MCF 10A (cell line): ENCODE measurements at places on chromosomes 2 and 18. TPM values are rescaled to one million over a fixed set of nuclear protein-coding genes. Genes with fewer than 3 reads are reported as not detected.

Gene ARHGEF4
- total RNA-seq, result 52.0 and 59.3 TPM in 2 replicates

Gene AFF3
- 0.42 and 1.0 TPM in 2 replicates for total RNA-seq

Gene REG3A
- total RNA-seq, result not detected in 2 replicates

GRCh38 chr2:142724713-142725349, 152.6 kb upstream of the KYNU start:
- DNase-seq, result no peak

GRCh38 chr2:16184945-16185660, 244.8 kb downstream of the MYCN start:
- DNase-seq, result no peak

- DNase-seq, result no peak
Measured at GRCh38 chr2:153715218-153715850, 156.4 kb upstream of the GALNT13 start.

Gene KRTCAP3
- 4.1 and 6.9 TPM in 2 replicates for total RNA-seq

DNA sequence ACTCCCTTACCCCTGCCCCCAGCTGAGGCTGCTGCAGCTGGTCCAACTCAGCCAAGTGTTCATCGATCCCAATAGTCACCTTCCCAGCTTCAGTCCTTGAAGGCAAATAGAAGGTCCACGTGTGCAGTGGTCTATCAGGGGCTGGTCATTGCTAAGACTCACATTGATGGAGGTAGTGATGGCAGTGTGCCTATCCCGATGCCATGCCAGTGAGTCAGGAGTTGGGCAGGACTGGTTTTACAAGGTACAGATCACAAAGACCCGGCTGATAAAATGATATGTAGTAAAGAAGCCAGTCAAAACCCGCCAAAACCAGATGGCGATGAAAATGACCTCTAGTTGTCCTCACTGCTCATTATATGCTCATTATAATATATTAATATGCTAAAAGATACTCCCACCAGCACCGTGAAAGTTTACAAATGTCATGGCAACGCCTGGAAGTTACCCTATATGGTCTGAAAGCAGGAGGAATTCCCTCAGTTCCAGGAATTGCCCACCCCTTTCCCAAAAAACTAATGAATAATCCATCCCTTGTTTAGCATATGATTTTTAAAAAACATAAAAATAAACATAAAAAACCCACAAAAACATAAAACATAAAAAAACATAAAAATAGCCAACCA, 2.9 kb upstream of the C2orf80 start:
- no peak for DNase-seq

- DNase-seq, result no peak
Measured at GRCh38 chr18:7290077-7290476, 59.2 kb downstream of the LRRC30 start.

GRCh38 chr2:36701391-36701795, 4.9 kb downstream of the VIT start:
- DNase-seq, result peak; percentile 48

GRCh38 chr2:96867756-96868554, 1.9 kb downstream of the SEMA4C start:
- DNase-seq, result no peak

Gene SLC14A1
- total RNA-seq, result not detected in 2 replicates

Gene ITPRIPL1
- total RNA-seq, result not detected in 2 replicates

Gene GBX2
- not detected in 2 replicates for total RNA-seq

DNA sequence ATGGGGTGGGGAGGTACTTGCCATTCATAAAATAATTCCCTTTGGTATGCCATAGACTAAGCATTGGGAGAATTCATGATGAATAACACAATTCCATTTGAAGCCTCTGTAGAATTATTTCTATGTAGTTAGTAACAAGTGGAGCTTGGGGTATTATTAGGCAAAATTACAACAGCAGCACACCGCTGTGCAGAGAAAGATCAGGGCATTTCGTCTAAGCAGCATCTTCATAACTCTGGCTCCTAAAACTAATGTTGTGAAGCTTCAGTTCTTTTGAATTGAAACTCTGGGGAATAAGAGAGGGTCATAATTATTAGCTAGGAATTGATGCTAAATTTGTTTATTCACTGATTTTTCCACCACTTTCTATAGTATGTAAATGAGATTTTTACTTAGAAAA, 630.7 kb downstream of the DCC start:
- DNase-seq, result no peak

Gene PLGLB1
- total RNA-seq, result 0.74 and 0.84 TPM in 2 replicates

DNA sequence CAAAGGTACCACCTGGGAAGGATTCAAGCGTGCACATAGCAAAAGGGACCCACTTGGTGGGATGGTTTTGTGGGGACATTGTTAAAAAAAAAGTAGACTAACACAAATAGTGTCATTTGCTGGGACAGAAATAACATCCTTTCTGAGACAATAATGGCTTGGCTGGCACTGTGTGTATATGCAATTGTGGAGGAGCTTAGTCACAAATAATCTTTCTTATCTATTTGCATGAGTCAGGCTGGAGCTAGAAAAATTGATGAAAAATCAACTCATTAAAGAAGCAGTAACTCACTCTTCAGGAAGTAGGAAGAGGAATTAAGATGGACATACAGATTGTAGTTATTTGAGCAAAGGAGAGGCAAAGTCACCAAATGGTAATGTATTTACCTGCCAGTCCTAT, 29.5 kb upstream of the ITGB6 start:
- DNase-seq, result no peak

DNA sequence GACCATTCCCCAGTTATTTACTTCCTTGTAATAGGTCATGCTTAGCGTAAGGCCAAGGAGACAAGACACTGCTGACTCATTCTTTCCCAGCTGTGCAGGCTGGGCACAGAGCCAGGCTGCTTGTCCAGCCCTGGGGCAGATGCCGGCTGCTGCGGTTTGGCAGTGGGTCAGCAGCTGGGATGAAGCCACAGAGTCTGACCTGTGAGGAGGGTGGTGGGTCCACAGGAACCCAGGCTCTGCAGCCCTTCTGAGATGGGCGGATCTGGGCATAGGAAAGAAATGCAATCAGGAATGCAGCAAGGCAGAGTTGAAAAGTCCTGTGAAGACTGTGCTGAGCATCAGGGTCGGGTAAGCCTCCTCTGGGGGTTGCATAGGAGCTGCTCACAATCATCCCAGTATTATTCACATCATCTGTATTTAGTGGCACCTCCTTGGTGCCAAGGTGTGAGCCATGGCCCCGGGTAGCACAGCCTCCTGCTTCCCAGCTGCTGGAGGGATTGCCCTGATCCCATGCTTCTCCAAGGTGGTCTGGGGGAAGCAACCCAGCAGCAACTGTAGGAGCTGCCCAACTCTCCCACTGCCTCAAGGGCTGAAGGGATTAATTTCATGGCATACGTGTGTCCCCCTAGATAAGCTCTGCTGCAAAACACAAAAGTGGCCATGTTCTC, 139.0 kb downstream of the DDX1 start:
- peak; percentile 97 for DNase-seq

DNA sequence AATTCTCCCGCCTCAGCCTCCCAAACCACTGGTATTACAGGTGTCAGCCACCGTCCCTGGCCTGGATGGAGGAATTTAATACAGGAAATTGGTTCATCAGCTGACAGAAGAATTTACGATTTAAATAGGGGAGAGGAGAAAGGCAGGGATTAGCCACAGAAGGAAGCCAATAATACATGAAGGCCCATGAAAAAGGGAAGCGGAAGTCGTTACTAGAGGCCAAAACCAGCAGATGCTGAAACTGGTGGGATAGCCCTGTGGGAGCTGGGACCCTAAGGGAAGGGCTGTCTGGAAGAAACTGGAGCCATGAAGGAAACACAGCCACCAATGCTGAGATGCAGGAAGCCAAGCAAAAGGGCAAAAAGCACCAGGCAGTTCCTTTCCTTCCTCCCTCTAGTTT, 163.7 kb upstream of the RMP24 start:
- DNase-seq, result no peak

Gene C2orf49
- total RNA-seq, result 24.2 and 24.5 TPM in 2 replicates

Gene BOK
- total RNA-seq, result 15.5 and 18.6 TPM in 2 replicates

GRCh38 chr2:183126635-183127034, 2.4 kb downstream of the NUP35 start:
- DNase-seq, result peak; percentile 10

DNA sequence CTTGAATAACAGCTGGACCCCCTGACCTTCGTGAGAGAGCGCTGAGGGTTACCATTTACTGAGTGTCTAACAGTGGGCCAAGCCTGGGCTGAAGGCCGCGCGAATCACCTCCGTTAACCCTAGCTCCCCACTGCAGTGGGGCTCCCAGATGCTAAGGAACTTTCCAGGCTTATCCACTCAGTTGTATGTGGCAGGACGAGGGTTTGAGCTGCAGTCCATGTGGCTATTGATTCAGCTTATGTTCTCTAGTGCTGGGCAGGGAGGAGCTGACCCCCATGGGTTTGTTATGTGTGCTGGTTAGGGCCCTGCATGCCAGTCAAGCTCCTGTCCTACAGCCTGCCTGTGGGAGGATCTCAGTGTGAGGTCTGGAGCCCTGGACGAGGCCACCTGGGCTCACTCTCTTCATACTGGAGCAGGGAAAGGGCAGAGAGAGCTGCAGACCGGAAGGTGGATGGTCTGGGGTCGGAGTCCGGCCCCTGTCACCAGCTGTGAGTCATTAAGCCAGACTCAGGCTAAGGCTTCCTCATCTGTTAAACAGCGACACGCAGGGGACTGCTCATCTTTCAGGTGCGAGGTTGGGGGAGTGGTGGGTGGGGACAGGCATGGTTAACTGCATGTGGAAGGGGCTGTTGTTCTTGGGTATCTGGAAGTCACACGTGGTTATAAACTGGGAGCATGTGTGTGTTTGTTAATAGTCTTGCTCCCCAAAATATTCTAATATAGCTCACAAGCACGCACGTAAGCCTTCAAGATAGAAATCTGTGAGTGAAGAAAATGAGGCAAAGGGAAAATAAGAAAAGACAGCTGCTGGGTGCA, 6.6 kb downstream of the PSD4 start:
- DNase-seq, result no peak

Gene ATP8B1
- 1.4 and 1.8 TPM in 2 replicates for total RNA-seq

GRCh38 chr18:30485078-30485477, 557.5 kb downstream of the DSC3 start:
- DNase-seq, result no peak

DNA sequence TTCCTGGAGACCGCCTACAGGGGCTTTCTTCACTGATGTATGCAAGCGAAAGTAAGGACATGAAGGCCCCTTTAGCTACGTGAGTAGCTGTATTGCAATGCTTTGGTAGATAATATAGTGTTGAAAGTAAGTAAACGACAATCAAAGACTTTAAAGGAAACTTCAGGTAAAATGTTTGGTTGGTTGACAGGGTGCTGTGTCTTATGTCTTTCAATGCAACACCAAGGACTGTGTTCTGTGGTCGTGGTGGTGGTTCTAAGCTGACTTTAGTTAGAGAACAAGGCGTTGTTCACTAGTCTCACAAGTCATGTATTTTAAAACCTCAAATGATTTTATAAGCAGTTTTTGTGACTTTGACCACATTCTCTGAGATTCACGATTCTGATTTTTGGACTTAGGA, 58.0 kb upstream of the CABYR start:
- no peak for DNase-seq

Gene HOXD13
- total RNA-seq, result not detected in 2 replicates

DNA sequence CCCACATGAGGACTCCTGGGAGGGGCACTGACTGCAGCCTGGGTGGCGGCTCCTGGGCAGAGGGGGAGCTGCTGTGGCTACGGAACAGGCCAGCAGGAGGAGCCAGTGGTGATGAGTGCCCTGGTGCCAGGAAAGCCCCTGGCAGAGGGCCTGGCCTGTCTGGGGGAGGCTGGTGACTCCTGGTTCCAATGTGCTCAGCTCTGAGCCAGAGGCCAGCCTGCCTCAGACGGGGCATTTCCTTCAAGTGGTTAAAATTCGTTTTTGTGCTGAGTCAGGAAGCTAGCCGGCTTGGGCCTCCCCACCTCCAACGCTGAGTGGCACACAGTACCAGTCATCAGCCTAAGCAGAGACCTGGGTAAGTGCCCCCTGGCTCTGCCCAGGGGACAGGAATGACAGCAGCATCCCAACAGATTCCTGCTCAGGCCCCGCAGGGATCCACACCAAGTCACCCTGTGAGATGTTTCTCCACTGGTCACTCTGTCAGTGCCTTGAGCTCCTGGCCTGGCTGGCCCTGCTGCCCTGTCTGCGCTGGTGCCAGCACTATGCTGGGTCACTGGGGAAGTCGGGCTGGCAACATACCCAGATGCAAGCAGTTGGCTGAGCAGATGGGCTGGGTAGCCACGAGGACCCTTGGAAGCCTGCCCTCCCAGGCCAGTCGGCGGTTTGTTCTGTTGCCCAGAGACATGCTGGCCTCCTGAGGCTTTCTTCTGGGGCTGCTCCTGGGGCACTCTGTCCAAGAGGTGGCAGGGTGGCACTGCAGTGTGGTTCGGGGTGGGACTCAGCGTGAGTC, 7.1 kb upstream of the KLF11 start:
- peak; percentile 91 for DNase-seq

DNA sequence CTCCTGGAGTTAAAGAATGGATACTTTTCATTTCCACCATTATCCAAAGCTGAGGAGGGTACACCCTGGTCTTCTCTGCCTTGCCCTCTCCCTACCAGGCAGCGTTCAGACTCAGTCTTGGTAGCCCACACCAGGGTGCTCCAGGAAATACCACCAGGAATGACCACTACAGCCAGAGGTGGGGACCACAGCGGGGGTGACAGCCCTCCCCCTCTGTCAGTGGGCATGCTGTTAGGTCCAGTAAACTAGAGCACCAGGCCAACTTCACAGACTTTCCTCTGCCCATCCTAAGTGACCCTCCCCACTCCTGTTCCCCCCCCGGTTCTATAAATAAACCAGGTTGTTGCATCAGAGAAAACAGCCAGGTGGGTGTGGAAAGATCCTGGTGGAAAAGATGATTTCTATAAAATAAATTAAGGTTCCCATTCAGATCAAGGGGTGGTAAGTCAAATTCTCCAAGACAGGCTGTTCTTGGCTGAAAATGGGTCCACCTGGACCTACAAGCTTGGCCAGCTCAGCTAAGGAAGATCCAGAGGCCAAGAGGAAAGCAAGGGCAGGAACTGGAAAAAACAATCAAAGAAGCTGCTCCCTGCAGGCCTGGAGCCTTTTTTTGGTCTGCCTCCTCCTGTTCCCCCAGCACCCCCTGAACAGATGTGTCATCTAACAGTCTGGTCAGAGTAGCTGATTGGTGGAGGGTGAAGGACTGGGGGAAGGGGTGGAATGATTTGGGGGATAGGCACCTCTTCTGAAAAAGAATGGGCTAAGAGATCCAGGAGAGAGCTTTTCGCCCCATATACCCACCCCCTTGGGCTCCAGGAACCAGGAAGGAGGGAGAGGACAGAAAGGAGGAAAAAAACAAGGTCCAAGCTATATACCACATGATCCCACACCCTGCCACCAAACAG, 2.3 kb downstream of the RAB11FIP5 start:
- no peak for DNase-seq
